Activated naive CD8-positive, alpha-beta T cell treated with anti-CD3 and anti-CD28 coated beads, Interleukin-2, amount 10 ng/mL, durations not matched to agents 7 days and 5 days (primary cell): ENCODE measurements at places on chromosomes 4 and X. TPM values are rescaled to one million over a fixed set of nuclear protein-coding genes. Genes with fewer than 3 reads are reported as not detected.
A peak's percentile ranks its signal among the peaks of the same experiment; 100 is the strongest.

CCDC110 gene
- total RNA-seq: 0.19 TPM

- no peak for DNase-seq
- peaks cover 1% of the 10 kb centered on the region for H3K27me3 ChIP-seq
- no peak overlapping the region for H3K4me3 ChIP-seq
- H3K27ac ChIP-seq: no peak overlapping the region
- H3K36me3 ChIP-seq: no peaks in the 10 kb centered on the region
Observed at GRCh38 chr4:185716141-185716551, 95.8 kb downstream of the SORBS2 start.

XKRX gene
- 0.23 TPM for total RNA-seq

DNA sequence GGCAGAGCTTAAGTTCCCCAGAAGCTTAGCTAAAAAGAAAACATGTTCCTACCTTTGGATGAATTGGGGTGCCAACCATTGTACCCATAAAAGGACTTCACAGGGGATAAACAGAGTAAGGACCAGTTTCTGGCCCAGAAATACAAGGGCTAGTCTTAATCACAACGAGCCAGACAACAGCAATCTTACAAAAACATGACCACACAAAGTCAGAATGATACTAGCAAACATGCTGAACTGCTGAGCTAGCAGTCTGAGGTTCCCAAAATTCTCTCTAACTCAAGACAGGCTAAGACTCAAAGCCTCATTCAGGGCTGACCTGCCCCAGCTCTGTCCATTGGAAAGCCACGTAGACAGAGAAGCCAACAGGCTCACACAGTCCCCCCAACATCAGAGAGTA, 40.3 kb downstream of the ATP11C start:
- H3K4me1 ChIP-seq: peaks cover 3% of the 10 kb centered on the region
- no peak overlapping the region for H3K27ac ChIP-seq
- H3K4me3 ChIP-seq: no peak overlapping the region
- no peak for DNase-seq
- H3K27me3 ChIP-seq: no peaks in the 10 kb centered on the region

- peaks cover 3% of the 10 kb centered on the region for H3K4me1 ChIP-seq
- H3K4me3 ChIP-seq: no peak overlapping the region
- H3K27me3 ChIP-seq: peaks cover 41% of the 10 kb centered on the region
- peak; percentile 12 for DNase-seq
- H3K27ac ChIP-seq: no peak overlapping the region
- H3K36me3 ChIP-seq: no peaks in the 10 kb centered on the region
Observed at GRCh38 chr4:7156328-7156727, 36.0 kb upstream of the SORCS2 start.

DDX53 gene
- not detected for total RNA-seq

GRCh38 chrX:100883654-100884053, 9.5 kb upstream of the NOX1 start:
- no peak overlapping the region for H3K27ac ChIP-seq
- H3K27me3 ChIP-seq: no peaks in the 10 kb centered on the region
- DNase-seq: no peak
- H3K4me1 ChIP-seq: peaks cover 4% of the 10 kb centered on the region

DNA sequence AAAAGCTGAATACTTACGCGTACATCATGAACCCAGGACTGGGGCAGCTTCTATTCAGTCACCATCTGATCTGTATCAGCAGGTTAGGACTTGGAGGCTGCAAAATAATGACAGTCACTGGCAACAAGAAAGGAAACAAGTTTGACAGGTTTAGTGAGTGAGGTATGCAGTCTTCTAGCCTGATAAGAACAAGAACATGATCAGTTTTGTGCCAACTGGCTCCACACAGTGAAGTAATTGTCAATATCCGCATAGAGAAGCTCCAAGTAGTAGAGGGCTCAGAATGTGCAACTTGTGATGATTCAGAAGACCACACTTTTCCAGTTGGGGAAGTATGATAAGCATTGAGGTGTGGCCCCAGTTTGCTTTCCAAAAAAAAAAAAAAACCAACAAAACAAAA, at the start of gene TMPRSS11F:
Gene TMPRSS11F, minus strand, starts transcription at position 77 of the 400 bp plus-strand sequence. Its CDS starts 49 bp downstream, at position 28.
- no peak within 1 kb of the TSS for H3K4me3 ChIP-seq
- no peaks in the 10 kb centered on the region for H3K36me3 ChIP-seq
- H3K4me1 ChIP-seq: no peaks in the 10 kb centered on the region
- peaks cover 1% of the 10 kb centered on the region for H3K27me3 ChIP-seq
